ENCODE measurements at places on chromosomes 11 and 22.
A peak's percentile ranks its signal among the peaks of the same experiment; 100 is the strongest.

DNA sequence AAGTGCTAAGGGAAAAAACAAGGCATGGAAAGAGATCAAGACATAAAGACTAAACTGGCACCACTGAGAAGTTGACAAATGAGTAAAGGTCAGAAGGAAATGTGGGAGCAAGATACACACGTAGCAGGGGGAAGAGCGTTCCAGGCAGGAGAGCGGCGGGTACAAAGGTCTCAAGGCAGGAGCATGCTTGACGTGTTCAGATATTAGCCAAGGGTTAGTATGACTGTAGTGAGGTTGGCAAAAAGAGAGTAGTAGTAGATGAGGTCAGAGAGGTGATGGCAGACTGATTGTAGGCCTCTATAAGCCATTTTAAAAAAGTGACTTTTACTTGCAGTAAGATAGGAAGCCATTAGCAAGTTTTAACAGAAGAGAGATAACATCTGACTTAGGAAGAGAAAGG lies 9.9 kb downstream of the SYT9 start:
- no peak for DNase-seq

- no peak for DNase-seq
These were observed 144.8 kb downstream of the GRIA4 start for GRCh38 chr11:105754716-105755115.

DNA sequence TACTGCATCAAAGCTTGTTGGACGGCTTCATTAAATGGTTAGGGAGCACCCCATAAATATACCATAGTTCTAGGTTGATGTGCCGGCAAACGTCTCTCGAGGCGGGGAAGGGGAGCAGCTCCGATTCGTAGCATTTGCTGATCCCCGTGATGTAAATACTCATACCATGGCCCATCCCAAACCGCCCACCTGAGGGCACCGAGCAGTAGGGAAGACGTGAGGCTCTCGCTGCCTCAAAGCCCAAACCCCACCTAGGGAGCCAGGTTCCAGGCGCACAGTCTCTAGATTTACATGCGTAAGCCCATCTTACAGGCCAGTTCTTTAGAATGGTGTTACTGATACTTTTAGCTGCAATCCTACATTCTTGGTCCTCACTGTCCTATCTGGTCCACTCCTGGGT lies 124.0 kb downstream of the FEZ1 start:
- DNase-seq, result no peak

- DNase-seq, result peak; percentile 39
These were observed 40.1 kb upstream of the CLMP start for GRCh38 chr11:123235117-123235655.

DNA sequence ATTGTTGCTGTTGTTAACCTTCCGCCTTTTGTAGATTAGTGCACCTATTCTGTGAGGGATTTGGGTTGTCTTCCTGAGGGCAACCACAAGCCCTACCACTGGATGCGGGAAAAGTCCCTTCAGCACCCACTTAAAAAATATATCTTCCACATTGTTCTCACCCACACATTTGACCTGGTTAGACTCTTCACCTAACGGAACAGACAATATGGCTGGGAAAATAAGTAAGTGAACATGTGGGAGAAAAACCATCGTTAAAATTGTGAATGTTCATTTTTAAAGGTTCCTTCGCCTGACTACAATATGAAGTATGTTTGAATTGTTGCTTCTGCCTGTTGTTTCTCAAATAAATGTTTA lies 72.0 kb upstream of the MPEG1 start:
- no peak for DNase-seq

GRCh38 chr11:79973721-79974617 lies 533.1 kb upstream of the TENM4 start:
- DNase-seq, result no peak

- no peak for DNase-seq
These were observed 13.6 kb downstream of the DGKZ start for GRCh38 chr11:46360878-46361277.

DNA sequence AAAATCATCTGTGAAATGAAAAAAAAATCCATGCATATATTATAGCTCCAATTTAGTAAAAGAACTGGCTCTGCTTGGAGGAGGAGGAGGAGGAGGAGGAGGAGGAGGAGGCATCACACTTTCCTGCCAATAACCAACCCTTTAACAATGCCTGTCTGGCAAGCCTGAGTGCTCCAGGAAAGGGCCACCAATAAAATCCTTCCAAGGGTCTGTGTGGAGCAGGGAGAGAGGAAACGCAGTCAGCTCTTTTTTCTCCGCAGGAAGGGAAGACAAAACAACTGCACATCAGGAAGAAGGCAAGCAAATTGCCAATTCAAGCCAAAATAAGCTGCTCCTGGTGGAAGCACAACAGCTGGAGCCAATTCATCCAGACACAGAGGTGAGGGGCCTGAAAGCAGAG lies 139.0 kb downstream of the KCNC1 start:
- no peak for DNase-seq

DNA sequence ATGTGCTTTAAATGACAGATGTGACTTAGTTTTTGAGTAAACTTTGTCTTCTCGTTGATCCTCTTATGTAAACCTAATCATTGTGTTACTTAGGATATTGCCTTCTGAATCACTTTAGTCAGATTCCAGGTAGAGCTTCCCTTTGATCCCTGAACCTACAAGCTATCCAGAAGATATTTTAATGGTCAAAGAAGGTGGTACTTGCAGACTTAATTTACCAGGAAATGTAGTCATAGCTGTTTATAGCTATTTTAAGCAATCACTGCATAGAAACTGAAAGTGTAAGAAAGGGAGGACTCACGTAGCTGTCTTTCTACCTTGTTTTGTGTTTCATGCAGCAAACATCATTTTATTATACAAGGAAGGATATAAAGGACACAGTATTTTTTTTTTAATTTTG lies 189.5 kb downstream of the DDX10 start:
- DNase-seq, result no peak

DNA sequence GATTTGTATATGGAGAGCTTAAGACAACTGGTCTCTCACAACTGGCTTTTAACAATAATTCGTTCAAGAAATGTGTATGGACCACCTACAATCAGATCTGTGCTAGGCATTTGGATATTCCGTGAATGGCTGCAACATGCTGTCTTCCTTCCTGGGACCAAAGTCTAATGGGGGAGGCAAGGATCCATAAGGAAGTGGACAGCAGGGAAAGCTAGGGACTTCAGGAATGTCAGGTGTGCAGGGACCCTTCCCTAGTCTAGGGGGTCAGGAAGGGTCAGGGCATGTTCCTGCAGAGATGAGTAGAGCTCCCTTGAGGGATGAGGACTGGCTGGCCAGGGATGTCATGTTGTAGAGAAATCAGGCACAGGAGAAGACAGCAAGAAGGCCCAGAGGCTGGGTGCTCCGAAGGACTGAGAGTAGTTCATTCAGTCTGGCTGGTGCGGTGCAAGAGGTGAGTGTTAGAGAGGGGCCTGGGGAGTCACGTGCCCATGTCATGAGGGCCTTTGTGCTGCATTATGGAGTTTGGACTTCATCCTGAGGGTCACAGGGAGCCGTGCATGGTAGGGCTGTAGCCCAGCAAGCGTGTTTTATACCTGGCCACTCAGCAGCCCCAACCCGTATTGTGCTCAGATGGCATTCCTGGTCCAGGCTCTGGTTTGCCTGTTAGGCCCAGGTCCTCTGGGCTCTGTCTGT lies 8.5 kb upstream of the NECTIN1 start:
- no peak for DNase-seq

GRCh38 chr11:116344601-116345000 lies 428.2 kb downstream of the BUD13 start:
- no peak for DNase-seq

GRCh38 chr22:49300241-49300640 lies 527.4 kb downstream of the BRD1 start:
- no peak for DNase-seq

DNA sequence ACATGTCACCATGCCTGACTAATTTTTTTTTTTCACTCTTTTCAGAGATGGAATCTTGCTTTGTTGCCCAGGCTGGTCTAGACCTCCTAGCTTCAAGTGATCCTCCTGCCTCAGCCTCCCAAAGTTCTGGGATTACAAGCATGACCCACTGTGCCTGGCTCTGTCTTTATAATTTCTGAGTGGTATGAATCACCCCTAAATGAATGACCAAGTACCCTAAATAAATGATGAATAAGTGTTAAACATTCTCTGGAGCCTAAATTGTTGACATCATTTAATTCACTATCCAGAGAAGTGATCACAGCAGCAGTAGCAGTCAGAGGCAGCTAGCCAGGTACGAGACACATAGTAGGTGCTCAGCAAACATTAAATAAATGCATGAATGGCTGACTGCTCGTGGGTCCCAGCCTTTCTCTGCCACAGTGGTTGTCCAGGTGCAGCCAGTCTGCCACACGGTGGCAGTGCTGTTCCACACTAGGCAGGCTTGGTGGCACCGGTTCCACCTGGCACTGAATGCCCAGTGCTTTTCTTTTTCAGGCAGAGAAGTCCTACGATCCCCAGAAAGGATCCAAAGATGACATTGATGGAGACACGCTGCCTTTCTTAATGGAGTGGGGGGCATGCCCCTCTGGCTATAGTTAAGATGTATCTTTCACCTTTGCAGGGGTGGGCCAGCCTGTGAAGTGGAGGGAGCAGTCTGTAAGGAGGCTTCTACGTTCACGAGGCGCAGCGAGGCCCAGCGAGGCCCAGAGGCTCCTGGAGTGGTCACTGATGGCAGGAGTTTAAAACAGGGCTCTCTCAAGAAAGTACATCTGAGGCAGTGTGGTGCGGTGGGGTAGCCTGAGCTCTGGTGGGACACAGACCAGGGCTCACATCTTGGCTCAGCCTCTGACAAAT lies 8.7 kb upstream of the TTC12 start:
- peak; percentile 71 for DNase-seq

GRCh38 chr11:118151431-118151830 lies 1.2 kb downstream of the SCN4B start:
- DNase-seq, result no peak

DNA sequence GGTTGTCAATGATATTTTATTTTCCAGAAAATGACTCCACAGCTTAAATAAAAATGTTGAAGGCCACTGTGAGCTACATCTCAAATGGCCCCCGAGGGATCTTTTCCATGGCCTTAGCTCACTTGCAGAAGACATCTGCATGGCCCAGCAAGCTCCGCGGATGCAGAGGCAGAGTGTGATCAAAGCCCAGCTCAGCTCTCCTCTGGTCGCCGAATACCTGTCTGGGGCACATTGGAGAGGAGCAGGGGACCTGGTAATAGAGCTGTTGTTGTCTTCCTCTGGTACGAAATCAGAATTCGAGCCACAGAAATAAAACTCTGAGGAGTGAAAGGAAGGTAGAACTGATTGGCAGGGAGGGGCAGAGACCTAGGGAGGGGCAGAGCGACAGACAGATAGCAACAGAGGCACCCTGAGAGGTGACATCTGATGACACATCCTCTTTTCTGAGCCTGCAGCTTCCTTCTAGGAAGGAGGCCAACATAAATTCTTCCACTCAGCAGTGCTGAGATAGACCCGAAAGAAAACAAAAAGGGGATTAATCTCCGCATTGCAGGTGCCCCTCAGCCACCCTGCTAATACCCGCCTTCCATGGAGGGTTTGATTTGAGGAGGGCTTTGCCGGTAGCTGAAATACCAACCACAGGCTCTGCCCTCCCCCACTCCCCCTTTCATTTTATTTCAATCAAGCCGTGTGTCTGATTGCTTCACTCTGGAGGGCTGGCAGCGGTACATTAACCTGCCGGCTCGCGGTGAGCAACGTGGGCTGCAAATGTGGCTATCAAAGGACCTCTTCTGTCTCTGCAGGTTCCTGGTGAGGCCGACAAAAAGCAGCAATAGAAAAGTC lies 759.4 kb downstream of the OPCML start:
- DNase-seq, result no peak

GRCh38 chr22:48863965-48864528 lies 963.6 kb downstream of the BRD1 start:
- DNase-seq, result no peak

DNA sequence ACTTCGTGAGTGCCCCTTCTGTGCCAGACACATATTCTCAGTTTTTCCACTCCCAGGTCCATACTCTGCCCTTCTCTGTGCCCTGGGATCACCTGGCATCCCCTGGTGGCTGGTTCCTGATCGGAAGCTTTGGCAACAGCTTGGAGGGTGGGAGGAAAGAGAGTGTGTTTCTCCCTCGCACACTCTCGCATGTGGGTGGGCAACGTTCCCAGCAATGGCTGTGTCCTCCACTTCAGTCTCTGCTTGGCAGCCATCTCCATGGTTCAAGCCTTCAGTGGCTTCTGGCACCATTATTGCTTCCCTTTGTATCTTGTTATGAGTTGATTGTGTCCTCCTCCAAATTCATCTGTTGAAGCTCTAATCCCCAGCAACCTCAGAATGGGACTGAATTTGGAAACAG lies 342.7 kb upstream of the SYN3 start:
- DNase-seq, result no peak

- no peak for DNase-seq
These were observed 2.0 kb upstream of the B3GAT1 start for GRCh38 chr11:134413826-134414731.

DNA sequence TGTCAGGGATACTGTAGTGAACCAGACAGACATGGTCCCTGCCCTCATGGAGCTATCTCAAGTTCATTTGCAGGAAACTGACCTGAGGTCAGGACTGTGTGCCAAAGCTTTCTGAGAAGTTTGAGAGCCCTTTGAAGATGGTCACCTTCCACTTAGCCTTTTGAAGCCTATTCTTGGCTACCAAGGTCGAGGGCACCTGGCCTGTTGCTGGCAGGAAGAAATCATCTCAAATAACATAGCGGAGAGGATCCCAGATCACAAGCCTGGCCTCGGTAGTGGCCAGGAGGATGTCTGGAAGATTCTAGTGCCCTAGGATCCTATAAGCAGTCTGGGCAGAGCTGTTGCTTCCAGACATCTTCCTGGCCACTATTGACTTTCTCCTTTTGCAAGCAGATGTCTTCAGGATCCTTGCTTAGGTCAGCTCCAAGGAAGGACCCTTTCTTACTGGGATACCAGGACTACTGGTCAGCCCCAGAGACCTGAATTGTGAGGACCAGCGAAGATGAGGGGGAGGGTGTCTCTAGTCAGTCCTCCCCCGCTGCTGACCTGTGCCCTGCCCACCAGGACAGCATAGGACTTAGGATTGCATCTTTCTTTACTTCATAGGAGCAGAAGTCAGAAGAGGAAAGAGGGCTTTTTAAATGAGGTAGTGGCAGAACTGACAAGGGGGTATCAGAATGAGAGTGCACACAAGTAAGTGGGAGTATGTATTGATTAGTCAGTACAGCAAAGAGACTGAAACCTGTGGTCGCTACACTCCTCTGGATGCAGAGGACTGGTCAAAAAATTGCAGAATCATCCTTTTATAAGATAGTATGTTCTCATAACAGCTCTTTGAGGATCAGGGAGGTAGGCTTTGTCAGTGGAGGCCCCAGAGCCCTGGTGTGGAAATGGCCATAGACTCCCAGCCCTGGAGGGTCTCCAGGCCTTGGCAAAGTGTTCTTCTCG lies 94.8 kb downstream of the TEAD1 start:
- DNase-seq, result no peak
